A172 (cell line): ENCODE measurements at places on chromosomes 2 and 18. TPM values are rescaled to one million over a fixed set of nuclear protein-coding genes. Genes with fewer than 3 reads are reported as not detected.

Gene MYO3B
- total RNA-seq, result 0.03 TPM in 1 of 2 replicates, not detected in the other

DNA sequence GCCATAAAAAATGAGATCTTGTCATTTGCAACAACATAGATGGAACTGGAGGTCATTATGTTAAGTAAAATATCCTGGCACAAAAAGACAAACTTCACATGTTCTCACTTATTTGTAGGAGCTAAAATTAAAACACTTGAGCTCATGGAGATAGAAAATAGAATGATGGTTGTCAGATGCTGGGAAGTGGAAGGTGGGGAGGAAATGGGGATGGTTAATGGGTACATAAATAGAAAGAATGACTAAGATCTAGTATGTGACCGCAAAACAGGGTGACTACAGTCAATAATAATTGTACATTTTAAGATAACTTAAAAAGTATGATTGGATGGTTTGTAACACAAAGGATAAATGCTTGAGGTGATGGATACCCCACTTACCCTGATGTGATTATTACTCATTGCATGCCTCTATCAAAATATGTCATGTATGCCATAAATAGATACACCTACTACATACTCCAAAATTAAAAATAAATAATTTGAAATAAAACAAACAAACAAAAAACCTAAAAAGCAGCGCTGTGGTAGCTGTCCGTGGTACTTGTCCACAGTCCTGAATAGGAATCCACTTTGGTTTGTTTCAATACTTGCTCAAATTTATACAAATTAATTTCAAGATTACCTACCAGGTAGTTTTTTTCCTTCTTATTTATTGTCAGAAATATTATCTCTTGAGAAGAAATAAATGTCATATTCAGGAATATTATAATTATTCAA is 224.5 kb downstream of the DLGAP1 start:
- DNase-seq, result no peak

GRCh38 chr2:10239561-10239967 is 63.1 kb upstream of the HPCAL1 start:
- DNase-seq, result no peak

GRCh38 chr2:59239146-59239545 is 998.0 kb upstream of the FANCL start:
- no peak for DNase-seq

GRCh38 chr18:29874519-29875098 is 1167.9 kb downstream of the DSC3 start:
- DNase-seq, result peak; percentile 44

DNA sequence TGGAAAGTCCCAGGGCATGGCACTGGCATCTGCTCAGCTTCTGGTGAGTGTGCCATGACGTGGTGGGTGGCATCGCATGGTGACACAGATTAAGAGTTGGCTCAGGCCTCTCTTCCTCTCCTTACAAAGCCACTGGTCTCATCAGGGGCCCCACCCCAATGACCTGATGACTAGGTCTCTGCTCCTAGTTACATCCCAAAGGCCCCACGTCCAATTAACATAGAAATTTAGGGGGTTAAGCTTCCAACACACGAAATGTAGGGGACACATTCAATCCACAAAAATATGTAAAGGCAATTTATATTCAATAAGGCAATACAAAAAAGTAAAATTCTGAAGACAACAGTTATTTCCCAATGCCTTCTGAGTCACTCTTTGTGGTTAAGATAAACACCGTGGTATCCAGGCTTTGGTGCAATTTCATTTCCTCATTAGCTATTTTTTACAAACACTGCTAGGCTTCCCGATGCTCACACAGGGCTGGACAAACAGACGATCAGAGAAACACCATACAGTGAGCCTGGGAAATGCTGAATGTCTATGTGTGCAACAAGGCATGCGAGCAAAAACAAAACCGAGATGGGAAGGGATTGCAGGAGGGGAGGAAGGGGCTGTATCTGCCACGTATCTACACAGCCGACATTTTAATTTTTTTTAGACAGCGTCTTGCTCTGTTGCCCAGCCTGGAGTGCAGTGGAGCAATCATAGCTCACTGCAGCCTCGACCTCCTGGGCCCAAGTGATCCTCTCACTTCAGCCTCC is 67.2 kb downstream of the MBP start:
- DNase-seq, result peak; percentile 78

- no peak for DNase-seq
Measured at GRCh38 chr2:196759378-196759706, 40.1 kb downstream of the GTF3C3 start.

GRCh38 chr2:42921721-42922120 is 129.3 kb upstream of the HAAO start:
- DNase-seq, result no peak

- DNase-seq, result peak; percentile 58
Measured at GRCh38 chr18:13615432-13615861, 110.9 kb downstream of the FAM210A start.

DNA sequence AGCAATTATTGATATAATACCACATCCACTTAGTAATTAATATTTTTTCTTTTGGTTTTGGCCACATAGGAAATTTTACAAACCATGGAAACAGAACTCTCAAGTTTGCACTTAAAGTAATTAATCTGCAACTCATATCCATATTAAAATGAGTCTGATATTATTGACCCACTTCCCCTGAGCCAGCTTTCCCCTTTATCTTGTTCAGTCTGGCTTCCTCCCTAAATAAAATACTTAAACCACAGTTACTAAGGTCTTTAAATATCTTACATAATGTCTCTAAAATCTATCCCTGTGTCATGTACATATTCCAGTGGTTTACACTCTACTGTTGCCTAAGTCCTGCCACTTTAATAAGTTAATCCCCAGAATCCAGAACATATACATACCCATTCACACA is 564.9 kb upstream of the FSHR start:
- DNase-seq, result no peak

DNA sequence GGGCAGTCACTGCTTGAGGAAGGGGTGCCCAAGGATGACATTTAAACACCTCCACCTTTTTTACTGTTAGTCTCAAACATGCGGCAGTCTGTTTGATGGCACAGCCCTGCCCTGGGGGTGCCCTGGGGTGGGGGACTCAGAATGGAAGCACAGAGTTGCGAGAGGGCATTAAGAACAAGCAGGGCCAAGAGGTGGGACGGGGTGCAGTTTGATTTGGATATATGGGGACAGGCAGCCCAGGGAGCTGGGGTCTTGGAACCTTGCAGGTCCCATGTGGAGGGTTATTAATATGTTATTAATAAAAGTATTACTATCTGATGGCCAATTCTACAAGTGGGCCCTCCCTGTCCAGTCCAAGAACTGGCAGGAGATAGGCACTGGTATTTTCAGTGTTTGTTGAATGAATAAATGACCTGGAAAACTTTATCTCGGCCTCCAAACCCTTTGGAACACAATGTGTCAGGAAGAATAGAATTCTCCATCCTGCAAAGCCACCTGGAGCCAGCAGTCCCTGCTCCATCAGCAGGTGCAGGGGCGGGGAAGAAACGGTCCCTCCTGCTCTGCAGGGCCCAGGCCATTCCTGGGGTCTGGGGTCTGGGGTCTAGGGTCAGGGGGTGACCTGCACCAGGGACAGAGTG is 25.2 kb downstream of the SDC1 start:
- DNase-seq, result no peak

Gene SERPINB5
- 0.19 TPM in 1 of 2 replicates, not detected in the other for total RNA-seq

DNA sequence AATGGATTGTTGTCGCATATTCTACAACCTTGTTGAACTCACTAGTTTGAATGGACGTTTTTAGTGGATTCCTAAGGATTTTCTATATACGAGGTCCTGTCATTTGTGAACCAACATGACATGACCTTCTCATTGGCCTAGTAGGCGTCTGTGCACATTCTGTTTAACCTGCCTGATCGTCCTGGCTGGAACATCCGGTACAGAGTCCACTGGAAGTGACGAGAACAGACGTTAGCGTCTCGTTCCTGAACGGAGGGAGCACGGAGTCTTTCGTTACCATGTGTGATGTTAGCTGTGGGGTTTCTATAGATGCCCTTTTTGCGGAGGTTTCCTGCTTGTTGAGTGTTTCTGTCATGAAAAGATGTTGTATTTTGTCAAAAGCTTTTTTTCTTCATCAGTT is 61.9 kb downstream of the SLC66A2 start:
- no peak for DNase-seq
